ENCODE measurements at places on chromosomes 5 and 9. TPM values are rescaled to one million over a fixed set of nuclear protein-coding genes. Genes with fewer than 3 reads are reported as not detected.

The UGT3A1 gene
- not detected for total RNA-seq

The NPR2 gene
- total RNA-seq = 30.5 TPM

The MYMK gene
- not detected for total RNA-seq

- no peak for DNase-seq
These were observed 197.6 kb downstream of the DRD1 start for GRCh38 chr5:175246242-175246888.

GRCh38 chr9:91768977-91769916 is 180.8 kb downstream of the ROR2 start:
- no peak for DNase-seq

DNA sequence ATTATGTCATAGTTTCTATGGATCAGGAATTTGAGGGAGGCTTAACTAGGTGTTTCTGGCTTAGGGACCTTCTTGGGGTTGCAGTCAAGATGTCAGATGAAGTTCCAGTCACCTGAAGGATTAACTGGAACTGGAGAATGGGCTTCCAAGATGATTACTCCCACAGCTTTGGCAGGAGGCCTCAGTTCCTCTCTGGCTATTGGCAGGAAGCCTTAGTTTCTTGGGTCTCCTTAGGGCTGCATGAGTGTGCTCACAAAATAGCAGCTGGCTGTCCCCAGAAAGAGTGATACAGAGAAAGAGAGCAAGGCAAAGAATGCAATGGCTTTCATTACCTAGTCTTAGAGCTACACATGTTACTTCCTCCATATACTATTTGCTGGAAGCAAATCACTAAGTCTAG is 138.1 kb upstream of the TLE4 start:
- no peak for DNase-seq

GRCh38 chr9:124040186-124040931 is 28.8 kb downstream of the LHX2 start:
- DNase-seq = no peak

GRCh38 chr9:93693129-93693528 is 116.7 kb downstream of the PHF2 start:
- no peak for DNase-seq
